ENCODE measurements at places on chromosomes 16 and 17.

- DNase-seq = peak; percentile 82
Measured at GRCh38 chr17:50148226-50149090, 2.0 kb downstream of the PPP1R9B start.

- DNase-seq = no peak
Measured at GRCh38 chr17:71234349-71234748, 886.5 kb upstream of the SOX9 start.

GRCh38 chr17:4997302-4998026 is at the start of the genes INCA1 and KIF1C:
TSS of gene INCA1 (minus strand) at chr17:4997522. CDS start at chr17:4994437, 3,085 bp downstream.
TSS of gene KIF1C (plus strand) at chr17:4997950. CDS start at chr17:5000247, 2,297 bp downstream.
- peak; percentile 95 for DNase-seq

GRCh38 chr16:783404-784161 is 4.6 kb downstream of the RPUSD1 start:
- DNase-seq = no peak

GRCh38 chr16:14102925-14103720 is 32.0 kb downstream of the MRTFB start:
- no peak for DNase-seq

GRCh38 chr17:77569846-77570564 is 388.5 kb upstream of the TNRC6C start:
- peak; percentile 41 for DNase-seq

Data from right forelimb (tissue), 1 donor.